Left renal pelvis (tissue), 4 donors: ENCODE measurements at places on chromosomes 6 and 20. TPM values are rescaled to one million over a fixed set of nuclear protein-coding genes. Genes with fewer than 3 reads are reported as not detected.

DNA sequence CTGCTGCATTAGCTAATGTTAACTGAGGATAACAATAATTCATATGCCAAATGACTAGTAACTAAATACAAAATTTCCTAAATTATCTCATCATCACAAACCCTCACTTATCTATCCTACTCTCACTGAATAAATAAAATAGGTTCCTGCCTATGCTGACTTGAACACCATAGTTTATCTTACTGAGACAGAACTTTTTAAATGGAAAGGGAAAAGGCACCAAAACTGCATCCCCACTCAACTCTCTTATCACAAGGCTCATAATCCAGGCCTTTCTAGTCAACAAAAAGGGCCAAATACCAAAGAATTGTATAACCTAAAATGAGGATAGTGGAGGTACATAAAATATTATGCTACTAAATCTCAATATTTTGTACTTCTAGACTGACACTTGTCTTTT lies 23.1 kb downstream of the OSTM1 start:
- no peak for DNase-seq

- DNase-seq, result no peak
Measured at GRCh38 chr6:147759093-147759492, 250.6 kb downstream of the SAMD5 start.

- no peak for DNase-seq
Measured at GRCh38 chr20:31704225-31705119, 18.2 kb downstream of the BCL2L1 start.

DNA sequence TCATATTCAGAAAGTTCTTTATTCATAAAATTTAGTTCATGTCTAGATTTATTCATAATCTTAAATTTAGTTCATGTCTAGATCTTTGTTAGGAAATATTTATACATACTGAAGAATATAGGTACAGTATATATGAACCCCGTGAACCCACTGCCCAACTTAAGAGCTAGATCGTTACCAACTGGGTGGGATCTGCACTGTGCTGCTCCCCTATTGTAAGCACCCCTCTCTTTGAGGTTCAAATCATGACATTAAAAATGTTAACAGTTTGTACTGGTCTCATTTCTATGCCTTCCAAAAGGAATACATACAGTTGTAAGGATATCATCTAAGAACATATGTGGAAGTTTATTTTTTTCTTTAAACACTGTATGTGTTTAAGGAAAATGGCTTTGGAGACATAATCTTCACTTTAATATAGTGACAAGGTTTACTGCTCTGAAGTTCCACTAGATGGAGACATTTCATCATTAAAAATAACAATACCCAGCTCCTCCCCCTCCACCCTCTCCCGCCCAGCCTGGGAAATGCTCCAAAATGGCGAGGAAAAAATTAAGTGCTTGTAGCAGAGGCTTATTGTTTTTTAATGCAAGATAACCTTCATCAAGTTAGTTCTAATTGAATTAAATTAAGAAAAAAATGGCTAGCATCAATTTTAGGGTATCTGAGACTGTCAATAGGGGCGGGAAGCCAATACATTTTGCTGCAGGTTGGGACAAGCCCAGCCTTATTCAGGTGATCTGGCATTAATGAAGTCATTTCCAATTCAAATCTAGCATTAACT lies 104.1 kb upstream of the TRAF3IP2 start:
- DNase-seq, result no peak

- DNase-seq, result no peak
Measured at GRCh38 chr20:47379433-47380150, 23.1 kb upstream of the ZMYND8 start.

DNA sequence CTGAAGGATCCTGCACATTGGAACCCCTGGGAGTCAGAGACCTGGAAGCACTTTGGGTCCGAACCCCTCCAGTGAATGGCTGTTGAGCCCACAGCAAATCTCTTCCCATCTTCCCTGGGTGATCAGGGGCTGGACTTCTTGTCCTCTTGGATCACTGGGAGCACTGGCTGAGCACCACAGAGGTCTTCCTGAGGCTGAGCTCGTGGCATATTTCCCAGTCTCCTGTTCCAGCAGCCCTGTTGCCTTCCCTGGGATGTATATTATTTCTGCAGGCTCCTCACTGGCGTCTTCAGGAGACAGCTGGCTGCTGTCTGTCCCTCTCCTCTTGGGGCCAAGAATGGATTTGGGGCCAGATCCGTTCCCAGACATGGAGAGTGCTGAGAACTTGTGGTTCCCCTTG lies 43.4 kb downstream of the PTK7 start:
- no peak for DNase-seq

- DNase-seq, result no peak
Measured at GRCh38 chr6:39910744-39911143, 23.5 kb downstream of the MOCS1 start.

Gene ADGRF1
- 58.5 TPM for polyA plus RNA-seq

- DNase-seq, result no peak
Measured at GRCh38 chr20:44097521-44098255, 89.3 kb downstream of the JPH2 start.

DNA sequence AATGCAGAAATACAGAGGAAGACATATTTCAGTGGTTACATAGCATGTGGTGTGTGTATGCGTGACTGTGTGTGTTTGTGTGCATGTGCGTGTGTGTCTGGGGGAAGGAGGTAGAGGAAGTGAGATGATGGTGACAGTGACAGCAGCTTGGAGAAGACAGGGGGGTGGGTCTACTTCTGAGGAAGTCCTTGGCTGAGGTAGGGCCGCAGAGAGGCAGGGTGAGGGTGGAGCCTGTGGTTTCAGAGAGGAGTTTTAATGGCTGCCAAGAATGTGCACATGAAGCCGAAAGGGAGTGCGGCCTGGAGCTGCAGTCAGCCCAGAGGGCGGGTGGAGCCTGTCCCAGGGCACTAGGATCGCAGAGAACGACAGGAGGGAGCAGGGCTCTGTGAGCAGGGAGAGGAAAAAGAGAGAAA lies 22.7 kb upstream of the RNF24 start:
- DNase-seq, result no peak

DNA sequence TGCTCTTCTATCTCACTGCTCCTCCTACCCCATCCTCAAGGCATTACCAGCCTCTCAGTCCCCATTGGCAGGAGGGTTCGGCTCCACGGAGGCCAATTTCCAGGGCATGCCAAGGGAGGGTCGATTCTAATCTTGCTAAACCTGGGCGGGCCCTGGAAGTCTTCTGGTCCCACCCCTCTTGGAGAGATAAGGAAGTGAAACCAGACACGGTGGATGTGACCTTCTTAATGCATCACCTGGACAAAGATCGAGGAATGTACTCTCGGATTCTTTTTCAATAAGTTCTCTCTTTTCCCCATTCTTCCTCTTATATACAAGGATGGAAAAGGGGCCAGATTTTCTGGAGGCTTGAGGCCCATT lies 112.2 kb upstream of the ARMC2 start:
- DNase-seq, result no peak

- DNase-seq, result no peak
Measured at GRCh38 chr6:134740027-134740373, 209.9 kb downstream of the ALDH8A1 start.

- no peak for DNase-seq
Measured at GRCh38 chr6:5630636-5631035, 369.3 kb downstream of the FARS2 start.

GRCh38 chr6:87660226-87660911 lies 41.7 kb downstream of the AKIRIN2 start:
- no peak for DNase-seq
